ENCODE measurements at places on chromosomes 2 and 18.

DNA sequence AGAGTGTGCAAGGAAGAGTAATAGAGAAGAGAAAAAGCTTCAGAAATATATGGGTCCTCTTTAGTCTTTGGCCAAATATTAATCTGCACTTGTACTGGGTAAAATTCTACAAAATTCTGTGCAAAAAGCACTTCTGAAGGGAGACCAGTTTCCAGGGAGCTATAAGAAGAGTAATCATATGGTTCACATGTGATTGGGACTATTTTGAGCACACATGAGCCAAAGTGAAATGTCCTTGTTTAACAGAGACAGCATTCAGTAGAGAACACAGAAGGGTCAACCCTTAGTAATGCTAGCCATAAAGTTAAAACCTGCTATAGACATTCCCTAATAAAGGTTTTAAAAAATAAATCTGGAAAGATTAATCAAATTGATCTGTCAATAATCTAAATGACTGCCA lies 49.3 kb upstream of the ACVR1C start:
- DNase-seq: no peak

DNA sequence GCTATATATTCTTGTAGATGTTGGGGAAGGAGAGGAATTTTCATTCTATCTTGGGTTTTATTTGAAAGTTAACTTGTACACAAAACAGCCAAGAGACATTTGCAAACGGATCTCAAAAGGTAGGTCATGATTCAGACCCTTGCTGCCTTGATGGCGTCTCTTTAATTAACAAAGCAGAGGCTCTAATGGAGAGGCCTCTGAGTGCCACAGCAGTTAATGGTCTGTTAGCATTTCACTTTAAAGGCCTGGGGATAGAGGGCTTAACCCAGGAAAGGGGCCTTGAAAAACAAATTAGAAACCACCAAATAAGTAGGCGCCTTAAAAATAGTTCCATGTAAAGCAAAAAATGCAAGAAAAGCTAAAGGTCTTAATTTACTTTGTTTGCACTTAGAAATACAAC lies 836.9 kb upstream of the CELF4 start:
- no peak for DNase-seq

- no peak for DNase-seq
These were observed 58.3 kb downstream of the EFEMP1 start for GRCh38 chr2:55865096-55865835.

DNA sequence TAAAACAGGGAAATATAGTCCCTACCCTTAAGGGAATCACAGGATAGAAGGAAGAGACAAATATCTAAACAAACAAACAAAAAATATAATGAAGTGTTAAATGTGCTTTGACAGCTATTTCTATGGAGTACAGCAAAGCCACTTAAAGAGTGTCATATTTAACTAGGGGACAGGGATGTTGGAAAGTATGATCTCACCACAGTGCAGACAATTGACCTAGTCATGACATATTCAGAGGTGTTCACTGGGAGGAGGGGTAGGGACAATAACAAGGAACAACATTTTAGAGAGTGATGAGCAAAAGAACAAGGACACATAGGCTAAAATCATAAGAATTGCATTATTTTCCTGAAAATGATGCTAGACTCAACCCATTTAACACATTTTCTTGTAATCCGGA lies 107.5 kb downstream of the TMEM163 start:
- DNase-seq: no peak

DNA sequence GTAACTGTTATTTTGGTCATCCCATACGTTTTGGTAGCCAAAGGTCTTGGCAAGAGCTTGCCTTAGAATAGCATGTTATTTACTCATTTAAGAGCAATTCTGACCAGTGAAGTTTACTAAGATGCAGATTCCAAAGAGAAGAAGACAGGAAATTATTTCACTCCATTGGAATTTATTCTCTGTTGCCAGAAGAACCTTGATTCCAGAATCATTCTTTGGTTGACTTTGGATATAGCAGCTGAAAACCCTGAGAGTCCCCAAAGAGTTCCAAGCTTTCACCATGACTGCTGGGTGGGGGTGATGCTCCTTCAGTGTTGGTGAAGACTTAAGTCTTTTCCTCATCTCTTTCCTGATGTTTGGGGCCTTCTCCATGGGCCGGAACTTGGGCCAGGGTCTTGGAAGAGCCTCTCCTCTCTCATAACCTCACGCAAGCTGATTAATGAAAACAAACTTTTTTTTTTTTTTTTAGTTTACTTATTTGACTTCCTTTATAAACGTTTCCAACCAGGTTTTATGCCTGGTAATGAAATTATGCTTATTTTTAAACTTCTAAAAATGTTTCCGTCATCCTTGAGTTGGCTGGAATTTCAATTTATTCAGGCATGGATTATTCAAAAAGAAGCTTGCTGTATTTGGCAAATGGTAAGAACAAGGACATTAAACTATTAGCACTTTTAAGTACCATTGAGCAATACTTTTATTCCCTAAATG lies 192.0 kb downstream of the MTX2 start:
- DNase-seq: no peak

- DNase-seq: no peak
These were observed 343.1 kb upstream of the MEX3C start for GRCh38 chr18:51540562-51540961.

GRCh38 chr2:119012345-119013301 lies 70.6 kb downstream of the MARCO start:
- no peak for DNase-seq

- no peak for DNase-seq
These were observed 858 bp downstream of the POLR1B start for GRCh38 chr2:112542984-112543661.

- no peak for DNase-seq
These were observed 16.9 kb downstream of the ZNF236 start for GRCh38 chr18:76839086-76839794.

DNA sequence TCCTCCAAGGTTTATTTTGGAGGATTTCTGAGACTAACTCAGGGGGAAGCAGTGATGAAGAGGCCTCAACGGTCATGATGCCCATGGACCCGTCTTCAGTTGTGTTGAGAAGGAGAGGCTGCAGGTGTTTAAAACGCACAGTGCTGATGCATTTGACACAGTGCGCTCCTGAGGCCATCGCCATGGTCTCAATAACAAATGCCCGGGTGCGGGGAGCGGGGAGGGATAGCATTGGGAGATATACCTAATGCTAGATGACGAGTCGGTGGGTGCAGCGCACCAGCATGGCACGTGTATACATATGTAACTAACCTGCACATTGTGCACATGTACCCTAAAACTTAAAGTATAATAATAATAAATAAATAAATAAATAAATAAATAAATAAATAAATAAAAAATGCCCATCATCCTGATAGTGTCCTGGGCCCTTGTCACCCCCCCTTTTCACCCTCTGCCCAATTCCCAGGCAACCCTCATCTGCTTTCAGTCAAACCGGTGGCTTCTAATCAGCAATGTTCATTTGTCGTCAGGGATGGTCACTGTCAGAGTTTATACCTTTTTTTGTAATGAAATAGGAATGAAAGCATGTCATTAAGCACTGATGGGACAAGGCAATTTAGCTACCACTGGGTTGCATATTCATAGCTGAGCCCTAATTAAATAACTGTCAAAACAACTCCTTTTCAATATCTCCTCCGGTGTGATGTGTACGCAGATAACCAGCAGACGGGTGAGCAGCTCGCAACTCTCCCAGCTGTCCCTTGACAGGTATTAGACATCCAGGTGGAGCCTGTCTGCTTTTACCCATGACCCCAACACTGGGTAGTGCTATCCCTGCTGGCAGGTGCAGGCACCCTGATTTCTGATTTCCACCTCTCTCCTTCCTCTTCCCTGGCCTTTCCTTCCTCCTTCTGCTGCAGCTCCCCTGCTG lies 95.9 kb downstream of the KCNF1 start:
- DNase-seq: no peak

GRCh38 chr18:9400197-9400596 lies 65.6 kb downstream of the TWSG1 start:
- DNase-seq: no peak

DNA sequence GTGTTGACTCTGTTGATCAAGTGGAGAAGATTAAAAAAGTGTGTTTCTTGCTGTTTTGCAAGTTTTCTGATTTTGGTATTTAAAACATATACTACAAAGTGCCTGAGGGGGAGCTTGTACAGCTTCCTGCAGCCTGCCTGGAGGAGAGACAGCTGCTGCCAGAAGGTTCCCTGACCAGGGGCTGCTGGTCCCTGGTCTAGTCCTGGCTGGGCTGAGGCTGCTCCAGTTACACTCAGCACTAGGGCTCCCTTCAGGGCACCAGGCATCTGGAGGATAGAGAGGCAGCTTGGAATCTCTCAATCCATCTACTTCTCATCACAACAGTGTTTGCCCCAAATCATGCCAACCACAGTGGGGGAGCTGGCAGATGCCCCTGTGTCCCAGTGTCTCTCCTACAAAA lies 4.8 kb downstream of the MC2R start:
- no peak for DNase-seq

DNA sequence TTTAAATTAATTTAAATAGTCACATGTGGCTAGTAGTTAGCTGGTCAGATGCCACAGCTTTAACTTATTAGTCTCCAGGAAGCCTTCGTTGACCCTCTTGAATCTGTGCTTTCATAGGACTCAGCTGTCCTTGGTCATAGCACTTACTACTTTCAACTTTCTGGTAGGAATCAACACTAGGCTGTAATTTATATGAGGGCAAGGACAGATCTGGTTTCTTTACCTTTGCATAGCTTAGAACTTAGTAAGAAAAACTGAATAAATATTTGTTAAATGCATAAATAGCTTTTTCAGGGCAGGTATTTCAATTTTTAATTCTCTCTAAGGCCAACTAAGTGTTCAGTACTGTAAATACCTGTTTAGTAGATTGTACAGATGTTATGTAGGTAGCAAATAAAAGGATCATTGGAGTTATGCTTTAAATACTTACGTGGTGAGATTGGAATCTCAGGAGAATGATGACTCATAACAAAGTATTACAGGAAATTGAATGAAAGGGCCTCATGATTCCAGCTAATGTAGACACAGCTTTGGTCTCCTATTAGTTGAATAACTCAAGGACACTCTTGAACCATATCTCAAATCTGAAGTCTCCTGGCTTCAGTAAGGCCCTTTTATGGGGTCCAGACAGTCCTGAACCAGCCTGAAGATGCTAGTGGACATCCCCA lies 2.6 kb downstream of the CLIP4 start:
- no peak for DNase-seq

- DNase-seq: no peak
These were observed 99.1 kb downstream of the SH3BP4 start for GRCh38 chr2:235050980-235051351.

GRCh38 chr2:234296991-234297390 lies 199.9 kb downstream of the ARL4C start:
- DNase-seq: no peak

- DNase-seq: no peak
These were observed 39.7 kb downstream of the DYNC1I2 start for GRCh38 chr2:171726847-171727450.

- DNase-seq: no peak
These were observed 289.6 kb upstream of the ID2 start for GRCh38 chr2:8392098-8392866.

DNA sequence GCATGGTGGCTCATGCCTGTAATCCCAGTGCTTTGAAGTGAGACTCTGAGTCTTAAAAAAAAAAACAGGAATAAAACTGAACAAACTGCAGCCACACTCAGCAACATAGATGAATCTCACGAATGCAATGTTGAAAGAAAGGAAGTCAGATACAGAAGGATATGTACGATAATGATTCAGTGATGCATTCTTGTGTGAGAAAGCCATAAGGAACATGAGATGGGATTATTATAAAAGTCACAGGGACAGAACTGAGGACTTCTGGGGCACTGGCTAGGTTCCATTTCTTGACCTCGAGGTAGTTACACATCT lies 56.9 kb upstream of the SMAD2 start:
- DNase-seq: no peak

GRCh38 chr2:66679442-66679841 lies 244.5 kb downstream of the MEIS1 start:
- DNase-seq: no peak

DNA sequence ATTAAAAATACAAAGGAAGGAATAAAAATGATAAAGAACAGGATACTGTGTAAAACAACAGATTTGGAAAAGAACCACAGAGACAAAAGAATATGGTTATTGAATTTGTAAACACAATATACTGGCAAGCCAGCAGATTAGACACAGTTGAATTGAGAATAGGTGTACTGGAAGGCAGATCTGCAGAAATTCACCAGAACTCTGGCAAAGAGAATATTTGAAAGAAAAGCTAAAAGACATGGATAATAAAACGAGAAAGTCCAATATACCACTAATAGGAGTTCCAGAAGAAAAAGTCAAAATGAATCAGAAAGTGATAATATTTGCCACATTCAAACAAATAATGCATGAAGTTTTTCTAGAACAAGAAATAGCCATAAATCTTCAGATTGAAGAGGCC lies 11.9 kb upstream of the NEURL3 start:
- no peak for DNase-seq

DNA sequence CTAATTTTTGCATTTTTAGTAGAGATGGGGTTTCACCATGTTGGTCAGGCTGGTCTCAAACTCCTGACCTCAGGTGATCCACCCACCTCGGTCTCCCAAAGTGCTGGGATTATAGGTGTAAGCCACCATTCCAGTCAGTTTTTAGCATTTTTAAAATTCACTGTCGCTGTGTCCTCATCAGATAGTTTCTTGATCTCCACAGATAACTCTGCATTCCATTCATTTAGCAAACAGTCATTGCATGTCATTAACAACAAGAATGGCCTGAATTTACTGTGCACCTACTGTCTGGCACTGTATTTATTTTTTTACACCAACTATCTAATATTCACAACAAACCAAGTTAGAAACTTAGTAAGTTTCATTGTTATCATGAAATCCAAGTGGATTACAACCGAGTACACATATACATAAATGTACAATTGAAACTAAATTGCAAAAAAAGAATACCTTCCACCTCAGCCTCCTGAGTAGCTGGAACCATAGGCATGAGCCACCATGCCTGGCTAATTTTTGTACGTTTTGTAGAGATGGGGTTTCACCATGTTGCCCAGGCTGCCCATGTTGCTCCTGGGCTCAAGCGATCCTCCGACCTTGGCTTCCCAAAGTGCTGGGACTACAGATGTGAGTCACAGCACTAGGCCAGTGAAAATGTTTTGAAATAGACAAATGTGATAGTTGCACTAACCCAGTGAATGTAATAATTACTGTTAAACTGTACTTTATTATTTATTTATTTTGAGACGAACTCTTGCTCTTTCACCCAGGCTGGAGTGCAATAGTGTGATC lies 4.3 kb downstream of the MCEE start:
- no peak for DNase-seq

GRCh38 chr2:40400336-40400953 lies 51.4 kb downstream of the SLC8A1 start:
- DNase-seq: no peak

Measured in T-helper 2 cell treated with Interferon-gamma antibody and Interleukin-4, amounts not matched to agents 5 μg/mL and 100 μg/mL, for 36 hours (primary cell).